ENCODE measurements at places on chromosomes 13 and 19. TPM values are rescaled to one million over a fixed set of nuclear protein-coding genes. Genes with fewer than 3 reads are reported as not detected.

GRCh38 chr13:101880581-101880980 lies 428.1 kb downstream of the ITGBL1 start:
- no peak for DNase-seq

DNA sequence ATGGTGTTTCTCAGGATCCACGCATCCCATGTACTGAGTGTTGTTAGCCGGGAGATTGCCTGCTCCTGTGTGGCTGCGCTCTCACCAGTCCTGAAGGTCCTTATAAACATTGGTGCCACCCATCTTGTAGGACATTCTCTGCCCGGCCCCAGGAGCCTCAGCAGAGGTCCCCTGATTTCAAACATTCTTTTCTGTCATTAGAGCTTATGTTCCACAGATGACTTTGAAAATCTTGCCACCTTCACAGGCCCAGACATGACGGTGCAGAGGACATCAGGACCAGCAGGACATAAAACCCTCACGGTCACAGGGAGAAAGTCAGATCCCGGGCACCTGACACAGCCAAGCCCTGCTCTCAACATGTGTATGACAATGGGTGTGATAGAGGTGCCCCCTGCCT lies 33.2 kb upstream of the PEPD start:
- DNase-seq: no peak

DNA sequence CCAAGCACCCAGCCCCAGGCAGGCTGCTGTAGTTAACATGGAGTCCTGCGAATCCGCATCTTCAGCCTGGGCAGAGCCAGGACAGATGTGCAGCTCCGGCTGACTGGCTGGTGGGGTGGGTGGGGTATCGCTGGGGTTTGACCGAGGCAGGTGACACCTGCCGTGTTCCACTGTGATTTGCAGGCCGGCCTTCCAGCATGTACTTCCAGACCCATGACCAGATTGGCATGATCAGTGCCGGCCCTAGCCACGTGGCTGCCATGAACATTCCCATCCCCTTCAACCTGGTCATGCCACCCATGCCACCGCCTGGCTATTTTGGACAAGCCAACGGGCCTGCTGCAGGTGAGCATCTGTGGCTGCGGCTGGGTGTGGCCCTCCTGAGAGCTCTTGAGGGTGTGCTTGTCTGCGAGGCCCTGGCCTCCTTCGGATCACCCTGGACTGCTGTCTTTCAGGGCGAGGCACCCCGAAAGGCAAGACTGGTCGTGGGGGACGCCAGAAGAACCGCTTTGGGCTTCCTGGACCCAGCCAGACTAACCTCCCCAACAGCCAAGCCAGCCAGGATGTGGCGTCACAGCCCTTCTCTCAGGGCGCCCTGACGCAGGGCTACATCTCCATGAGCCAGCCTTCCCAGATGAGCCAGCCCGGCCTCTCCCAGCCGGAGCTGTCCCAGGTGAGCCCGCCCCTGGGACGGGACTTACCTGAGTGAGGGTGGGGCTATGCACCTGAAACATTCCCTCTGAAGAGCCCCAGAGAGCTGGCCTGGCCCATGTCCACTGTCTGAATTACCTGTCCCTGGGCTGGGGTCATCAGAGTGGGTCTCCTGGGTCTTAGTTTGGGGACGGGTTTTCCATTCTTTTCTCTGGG lies 30.6 kb downstream of the CERS1 start:
- no peak for DNase-seq

GRCh38 chr19:35666251-35666913 lies at the start of gene UPK1A:
Gene UPK1A, plus strand, starts transcription at chr19:35666517. Its CDS starts 296 bp downstream, at chr19:35666813.
- no peak for DNase-seq

DNA sequence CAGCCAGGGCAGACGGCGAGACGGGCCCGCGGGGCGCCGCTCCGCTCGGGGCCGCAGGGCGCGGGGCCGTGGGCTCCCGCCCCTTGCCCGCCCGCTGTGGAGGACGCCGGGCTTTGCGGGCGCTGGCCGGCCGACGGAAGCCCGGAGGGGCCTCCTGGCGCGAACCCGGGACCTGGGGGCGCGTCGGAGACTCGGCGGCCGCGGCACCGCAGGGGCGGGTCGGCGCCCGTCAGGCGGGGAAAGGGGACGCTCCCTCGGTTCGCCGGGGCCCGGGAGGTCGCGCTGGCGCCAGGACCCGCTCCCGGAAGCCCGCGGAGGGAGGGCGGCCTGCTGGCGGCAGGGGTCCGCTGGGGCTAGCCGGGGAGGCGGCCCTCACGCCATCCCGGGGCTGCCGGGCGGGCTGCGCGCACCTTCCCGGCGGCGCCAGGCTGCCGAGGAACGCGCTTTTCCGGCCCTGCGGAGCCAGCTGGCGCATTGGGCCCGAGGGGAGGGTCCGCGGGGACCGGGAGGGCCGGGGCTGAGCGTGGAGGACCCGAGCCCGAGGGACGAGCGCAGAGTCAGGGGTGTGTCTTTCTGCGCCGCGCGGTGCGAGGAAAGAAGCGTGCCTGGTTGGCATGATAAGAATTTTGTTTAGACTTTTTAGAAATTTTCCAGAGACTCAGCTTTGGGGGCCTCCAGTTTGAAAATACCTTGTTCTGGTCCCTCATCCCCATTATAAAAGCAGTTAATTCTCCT lies 511 bp downstream of the GARRE1 start:
- DNase-seq: peak; percentile 33

DNA sequence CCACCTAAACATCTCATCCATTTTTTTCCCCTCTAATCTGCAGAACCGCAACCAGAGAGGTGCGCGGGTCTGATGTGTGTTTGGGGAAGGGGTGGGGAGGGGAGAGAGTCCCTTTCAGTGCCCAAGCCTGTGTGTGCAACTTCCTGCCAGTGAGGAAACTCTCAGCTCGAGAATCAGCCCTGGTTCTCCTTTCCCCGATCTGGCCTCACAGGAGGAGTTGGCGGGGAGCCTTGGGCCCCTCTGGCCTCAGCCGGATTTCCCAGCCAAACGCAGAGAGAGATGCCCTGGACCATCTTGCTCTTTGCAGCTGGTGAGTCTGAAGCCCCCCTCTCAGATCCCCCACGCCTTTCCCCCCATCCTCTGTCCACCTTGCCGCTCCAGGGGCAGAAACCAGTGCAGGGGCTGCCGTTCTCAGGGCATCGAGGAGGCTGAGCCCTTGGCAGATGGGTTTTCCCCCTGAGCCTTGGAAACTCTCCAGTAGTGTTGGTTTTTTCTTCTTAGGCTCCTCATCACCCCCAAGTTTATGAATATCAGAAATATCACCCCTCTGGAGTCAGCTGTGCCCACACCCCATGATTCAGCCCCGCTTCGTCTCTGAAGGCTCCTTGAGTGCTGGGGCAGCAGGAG lies at the start of gene C19orf38:
Gene C19orf38, plus strand, starts transcription at position 186 of the 627 bp plus-strand sequence. Its CDS starts 94 bp downstream, at position 280.
- no peak for DNase-seq

DNA sequence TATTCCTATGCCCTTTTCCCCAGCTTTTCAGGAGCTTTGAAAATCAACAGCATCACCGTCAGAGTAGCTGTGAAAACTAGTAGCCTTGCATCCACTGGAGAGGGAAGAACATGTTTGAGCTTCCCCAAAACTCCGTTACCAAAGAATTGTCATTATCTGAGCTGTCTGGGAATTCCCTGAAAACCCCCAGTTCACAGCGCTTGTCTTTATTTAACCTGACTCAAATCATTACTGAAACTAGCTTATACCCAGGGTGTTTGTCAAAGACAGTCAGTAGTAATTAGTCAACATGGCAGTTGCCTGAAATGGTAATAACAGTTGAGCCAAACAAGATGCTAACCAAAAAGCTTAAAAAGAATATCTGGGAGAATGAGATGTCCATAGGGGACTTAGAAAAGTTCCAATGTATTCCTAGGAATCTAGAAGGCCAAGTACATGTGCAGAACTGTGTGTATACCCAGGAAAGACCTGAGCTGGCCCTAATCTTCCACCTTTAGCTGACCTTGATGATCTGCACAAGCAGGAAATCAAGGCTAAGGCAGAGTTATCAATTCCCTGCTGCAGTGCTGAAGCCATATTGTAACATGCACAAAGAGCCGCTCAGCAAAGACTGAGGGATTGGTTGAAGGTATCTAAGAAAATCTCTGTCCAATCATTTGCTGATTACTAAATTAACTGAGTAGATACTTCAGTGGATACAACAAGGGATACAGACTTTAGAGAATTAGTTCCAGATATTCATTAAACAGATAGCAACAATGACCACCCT lies 130.8 kb downstream of the KL start:
- DNase-seq: no peak

GRCh38 chr13:51643105-51643881 lies 59.0 kb downstream of the WDFY2 start:
- DNase-seq: no peak

GRCh38 chr13:28496188-28496564 lies 1.2 kb upstream of the FLT1 start:
- DNase-seq: no peak

Gene CALR3
- total RNA-seq: not detected

Gene ZNF234
- total RNA-seq: 13.8 TPM

Gene KL
- 0.70 TPM for total RNA-seq

Gene STOML3
- not detected for total RNA-seq

Gene C19orf38
- 3.2 TPM for total RNA-seq

Gene FFAR3
- not detected for total RNA-seq

Gene WDR87
- not detected for total RNA-seq

Gene SHANK1
- total RNA-seq: 88.0 TPM

Gene RDH8
- not detected for total RNA-seq

All from dorsolateral prefrontal cortex (tissue), 122 donors.